ENCODE measurements at places on chromosomes 12 and 14.

DNA sequence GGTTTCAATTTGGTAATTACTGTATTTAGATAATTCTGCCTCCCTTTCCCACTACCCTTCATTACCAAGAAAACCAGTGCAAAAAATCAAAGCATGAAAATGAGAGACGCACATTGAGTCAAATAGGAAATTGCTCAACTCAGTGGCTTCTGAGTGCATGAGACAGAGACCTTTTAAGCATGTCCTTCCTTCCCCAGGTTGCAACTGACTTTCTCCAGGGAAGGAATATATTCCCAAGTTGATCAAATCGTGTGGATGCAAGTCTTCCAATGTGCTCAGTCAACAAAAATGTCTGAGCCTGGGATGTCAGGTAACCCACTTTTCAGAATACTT is 12.9 kb downstream of the BMP4 start:
- DNase-seq, result no peak

DNA sequence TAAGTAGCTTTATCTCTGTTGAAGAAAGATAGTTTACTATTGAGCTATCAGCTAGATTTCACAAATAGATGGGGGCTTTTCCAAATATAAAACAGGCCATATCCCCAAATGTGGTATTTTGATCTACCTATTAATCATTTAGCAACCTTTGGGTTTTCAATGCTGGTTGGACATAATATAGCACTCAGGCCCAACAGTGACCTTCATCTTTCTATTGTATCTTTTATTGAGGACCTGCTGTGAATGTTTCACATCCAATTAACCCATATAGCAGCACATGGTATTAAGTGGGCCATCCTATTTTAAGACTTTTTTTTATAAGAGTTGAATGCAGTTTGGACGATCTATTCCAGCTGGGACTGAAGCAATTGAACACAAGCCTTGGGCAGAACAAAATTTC is 10.0 kb upstream of the NR1H4 start:
- DNase-seq, result no peak

GRCh38 chr14:65943916-65944410 is 531.4 kb downstream of the FUT8 start:
- DNase-seq, result no peak

GRCh38 chr14:59857328-59857727 is 13.2 kb downstream of the RTN1 start:
- DNase-seq, result no peak

GRCh38 chr12:75816897-75817296 is 214.7 kb downstream of the PHLDA1 start:
- DNase-seq, result no peak

DNA sequence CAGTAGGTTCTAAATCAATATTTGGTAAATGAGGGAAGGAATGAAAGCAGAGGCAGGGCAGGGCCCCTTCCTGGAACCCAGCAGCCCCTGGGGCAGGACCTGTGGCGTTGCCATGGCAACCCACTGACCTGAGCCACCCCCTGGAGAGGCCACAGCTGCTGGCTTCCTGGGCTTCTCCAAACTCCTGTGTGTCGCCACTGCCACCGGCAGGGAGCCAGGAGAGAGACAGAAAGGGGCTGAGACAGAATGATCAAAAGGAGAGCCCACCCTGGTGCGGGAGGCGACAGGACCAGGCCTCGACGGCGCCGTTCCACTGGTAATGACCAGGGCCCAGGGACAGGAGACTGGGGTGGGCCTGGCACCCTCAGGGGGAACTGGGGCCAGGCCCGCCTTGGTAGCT is 18.2 kb downstream of the RFX4 start:
- no peak for DNase-seq

DNA sequence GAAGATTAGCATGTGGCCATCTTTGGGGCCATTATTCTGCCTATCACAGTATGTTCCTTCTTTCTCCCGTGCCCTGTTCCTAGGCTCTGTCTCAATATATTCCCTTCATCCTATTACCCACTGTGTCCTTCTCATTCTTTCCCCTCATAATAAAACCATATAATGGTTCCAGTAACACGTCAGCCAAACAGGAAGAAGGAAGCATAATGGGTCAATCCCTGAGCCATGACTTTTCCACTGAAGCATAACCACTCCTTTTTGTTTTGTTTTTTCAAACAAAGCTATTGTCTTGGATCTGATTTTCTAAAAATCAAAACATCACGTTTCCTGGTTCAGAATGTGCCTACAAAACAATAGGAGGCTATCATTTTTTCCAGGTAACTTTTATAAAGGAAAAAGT is 21.3 kb upstream of the RHOJ start:
- no peak for DNase-seq

DNA sequence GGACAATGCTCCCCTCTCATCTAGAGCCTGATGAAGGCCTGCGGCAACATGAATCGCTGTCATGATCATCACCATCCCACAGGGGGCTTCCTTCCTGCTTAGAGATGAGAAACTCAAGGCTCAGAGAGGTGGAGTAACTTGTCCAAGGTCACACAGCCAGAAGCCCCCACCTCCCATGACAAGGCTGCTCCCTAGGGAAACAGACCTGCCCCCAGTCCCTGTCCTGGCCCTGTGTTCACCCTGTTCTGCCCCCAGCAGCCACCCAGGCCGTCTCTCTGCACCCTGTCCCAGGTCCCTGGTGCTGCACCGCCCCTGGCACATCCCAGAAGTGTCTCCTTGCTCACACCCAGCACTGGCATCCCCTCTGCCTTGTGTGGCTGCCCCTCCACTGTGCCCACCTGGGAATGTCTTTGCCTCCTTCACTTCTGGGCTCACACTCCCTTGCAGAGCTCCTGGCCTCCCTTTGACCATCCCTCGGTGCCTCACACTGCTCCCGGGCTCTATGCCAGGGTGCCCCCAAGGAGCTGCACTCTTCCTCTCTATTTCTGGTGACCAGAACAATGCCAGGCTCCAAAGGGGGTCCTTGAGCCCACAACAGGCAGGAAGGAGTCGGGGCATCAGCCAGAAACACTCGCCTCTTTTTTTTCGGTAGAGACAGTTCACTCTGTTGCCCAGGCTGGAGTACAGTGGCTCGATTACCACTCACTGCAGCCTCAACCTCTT is 70.5 kb downstream of the BCL11B start:
- DNase-seq, result no peak

GRCh38 chr12:106897082-106897481 is 58.6 kb upstream of the TMEM263 start:
- DNase-seq, result no peak

GRCh38 chr14:102941419-102942011 is 19.1 kb downstream of the AMN start:
- no peak for DNase-seq

- no peak for DNase-seq
Measured at GRCh38 chr12:22855456-22855855, 230.5 kb downstream of the ETNK1 start.

DNA sequence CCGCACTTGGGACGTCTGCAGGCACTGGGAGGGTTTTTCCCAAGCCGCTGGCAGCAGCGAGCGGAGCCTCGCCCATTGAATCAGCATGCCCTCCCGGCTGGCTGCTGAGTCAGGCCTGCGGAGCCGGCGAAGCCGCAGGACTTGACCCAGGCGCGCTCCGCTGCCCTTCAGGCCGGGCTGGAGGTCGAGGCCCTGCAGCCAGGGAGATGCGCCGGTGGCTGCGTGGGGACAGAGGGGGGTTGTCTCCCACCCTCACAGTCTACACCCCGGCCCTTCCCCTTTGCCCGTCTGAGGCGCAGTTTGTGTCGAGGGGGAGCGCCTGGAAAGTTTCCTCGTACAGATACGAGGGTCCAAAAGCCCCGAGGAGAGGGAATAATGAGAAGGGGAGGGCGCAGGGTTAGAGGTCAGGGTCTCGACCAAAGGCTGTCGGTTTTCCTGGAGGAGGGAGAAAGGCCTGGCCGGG is 759 bp upstream of the KLC1 start:
- peak; percentile 84 for DNase-seq

DNA sequence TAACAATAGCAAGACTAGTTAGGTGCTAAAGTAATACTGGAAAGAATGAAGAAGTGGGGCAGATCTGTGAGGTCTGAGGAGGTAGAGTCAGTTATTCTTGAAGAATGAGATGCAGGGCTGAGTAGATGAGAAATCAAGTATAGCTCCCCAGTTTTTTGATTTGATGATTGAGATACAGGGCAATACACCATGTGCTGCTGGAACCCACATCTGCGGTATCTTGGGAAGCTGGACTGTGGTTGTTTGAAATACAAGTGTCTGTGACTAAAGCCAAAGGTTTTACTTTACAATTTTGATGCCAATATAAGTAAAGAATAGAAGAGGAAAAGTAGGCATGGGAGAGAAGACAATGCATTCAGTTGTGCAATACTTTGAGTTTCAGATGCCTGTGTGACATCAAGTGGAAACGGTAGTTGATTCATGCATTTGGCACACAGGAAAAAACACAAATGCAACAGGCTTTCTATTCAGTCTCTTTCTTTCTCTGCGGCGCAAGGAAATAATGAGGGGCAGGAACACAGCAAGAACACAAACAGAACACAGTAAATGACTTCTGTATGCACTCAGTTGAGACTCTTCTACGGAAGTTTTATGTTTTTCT is 190.2 kb upstream of the SLC38A2 start:
- no peak for DNase-seq

DNA sequence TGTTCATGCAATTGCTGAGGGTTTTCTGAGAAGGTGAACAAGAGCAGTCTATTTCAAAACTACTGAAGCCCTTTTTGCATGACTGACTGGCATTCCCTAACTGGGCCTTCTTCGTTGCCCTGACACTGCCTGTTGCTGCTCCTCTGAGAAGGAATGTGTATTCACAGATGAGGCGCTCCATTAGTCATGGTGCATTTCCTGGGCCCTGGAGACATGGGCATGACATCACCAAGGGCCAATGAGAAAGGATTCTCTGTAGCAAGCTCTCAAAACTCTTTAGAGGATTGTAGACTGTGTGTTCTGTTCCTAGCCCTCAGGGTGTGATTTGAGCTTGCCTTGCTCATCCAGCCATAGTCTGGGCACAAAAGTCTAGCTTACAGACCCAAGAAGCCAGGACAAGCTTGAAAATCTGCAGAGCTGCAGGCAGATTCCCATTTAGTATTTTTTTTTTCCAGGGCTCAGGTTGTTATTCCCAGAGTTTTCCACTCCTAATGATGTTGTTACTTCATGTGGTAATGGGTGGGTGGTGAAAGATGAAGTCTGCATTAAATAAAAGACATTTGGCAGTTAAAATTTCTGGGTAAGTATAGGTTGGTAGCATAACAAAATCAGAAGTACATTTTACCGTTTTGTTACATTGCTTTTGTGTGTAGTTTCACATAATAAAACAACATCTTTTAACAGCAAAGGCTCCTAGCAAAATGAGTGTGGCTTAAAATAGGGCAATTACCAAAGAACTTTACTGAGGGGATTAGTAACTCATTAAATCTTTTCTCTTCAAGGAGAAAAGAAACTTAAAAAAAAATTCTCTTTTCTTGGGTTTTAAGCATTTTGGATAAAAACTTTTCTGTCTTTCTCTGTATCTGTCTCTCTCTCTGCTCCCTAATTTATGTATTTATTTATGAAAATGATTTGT is 318.4 kb downstream of the RAD51B start:
- no peak for DNase-seq

DNA sequence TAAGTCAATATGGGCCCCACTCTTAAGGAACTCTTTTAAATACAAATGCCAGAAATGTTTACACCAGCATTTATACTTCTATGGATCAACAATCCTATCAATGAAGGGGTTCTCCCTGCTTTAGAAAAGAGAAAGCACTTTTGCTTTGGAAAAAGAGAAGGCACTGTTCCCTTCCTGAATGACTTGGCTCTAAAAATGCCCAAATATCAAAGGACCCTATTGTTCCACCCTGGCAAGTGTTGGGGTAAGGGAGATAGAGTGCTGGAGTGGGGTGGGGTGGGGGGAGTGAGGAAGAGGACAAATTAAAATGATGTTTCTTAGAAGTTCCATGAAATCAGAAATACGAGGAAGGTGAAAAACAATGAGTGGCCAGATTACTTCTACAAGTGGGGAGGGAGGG is 131.6 kb upstream of the GRIN2B start:
- DNase-seq, result no peak

DNA sequence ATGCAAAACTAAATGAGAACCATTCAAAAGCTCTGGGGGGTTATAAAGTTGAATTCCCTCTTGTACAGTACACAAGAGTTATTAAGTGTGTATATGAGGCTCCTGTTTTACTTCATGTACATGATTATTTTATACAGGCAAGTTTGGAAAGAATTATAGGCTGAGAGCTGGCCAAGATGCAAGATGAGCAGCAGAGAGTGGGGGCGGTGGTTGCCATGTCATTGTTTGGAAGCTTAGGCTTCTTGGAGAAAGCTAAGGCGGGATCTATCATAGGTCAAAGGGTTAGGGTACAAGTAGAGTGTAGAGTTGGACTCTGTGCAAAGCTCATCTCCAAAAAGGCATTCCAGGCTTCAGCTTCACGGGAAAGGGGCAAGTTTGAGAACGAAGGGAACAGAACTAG is 297.1 kb upstream of the TBX3 start:
- no peak for DNase-seq

DNA sequence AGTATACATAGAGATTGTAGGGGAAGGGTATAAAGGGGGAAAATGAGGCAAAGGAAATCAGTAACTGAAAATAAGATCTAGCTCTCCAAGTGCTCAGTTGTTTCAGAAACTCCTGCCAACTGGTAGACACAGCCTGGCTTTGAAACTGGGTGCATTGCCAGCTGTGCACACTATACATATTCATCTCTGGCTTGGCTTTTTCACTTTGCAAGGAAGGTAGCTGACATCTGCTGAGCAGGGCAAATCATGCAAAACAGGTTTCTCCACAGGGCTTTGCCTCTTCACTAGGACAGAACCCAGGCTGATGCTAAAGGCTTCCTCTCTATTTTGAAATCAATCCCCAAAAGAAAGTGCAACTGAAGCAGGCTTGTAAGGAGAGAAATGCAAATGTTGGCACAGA is 101.5 kb downstream of the HELB start:
- no peak for DNase-seq

DNA sequence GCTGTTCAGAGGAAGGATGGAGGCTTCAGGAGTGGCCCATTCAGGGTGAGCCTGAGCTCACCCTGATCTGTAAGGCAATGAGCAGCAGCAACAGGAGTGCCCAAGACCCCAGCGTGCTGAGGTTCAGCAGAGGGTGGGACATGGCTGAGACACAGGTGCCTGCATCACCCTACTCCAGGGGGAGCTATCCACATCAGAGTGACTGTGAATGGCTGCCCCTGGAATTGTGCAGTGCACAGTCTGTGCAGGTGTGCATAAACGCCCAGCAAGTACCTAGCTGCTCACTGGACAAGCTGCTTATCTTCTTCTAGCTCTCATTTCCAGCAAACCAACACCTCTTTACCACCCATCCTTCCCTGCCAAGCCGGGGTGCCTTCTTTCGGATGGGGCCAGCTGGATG is 140.6 kb upstream of the PRMT8 start:
- no peak for DNase-seq

GRCh38 chr12:111154147-111154834 is 214.6 kb downstream of the PHETA1 start:
- no peak for DNase-seq

DNA sequence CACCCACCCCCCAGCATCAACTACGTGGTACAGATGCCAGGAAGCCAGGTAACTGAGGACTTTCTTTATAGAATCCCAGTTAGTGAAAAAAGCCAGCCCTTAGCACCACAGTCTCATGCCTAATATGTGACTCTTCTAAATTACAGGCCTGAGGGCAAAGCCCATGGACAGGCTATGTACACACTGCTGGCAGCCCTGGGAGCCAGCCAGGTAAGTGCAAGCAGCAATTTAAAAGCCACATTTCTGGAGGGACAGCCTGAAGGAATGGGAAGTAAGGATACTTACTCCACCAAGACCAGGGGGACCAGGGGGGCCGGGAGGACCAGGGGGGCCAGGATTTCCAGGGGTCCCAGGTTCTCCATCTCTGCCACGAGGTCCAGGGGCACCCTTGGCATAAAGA is 7.0 kb downstream of the COL2A1 start:
- no peak for DNase-seq

- no peak for DNase-seq
Measured at GRCh38 chr14:54864526-54864925, 38.1 kb downstream of the GCH1 start.
